ENCODE measurements at places on chromosomes 12 and 14.

GRCh38 chr14:66401449-66402095, 84.6 kb upstream of the CCDC196 start:
- DNase-seq: no peak

GRCh38 chr12:95804291-95804690, 13.7 kb upstream of the NTN4 start:
- no peak for DNase-seq

DNA sequence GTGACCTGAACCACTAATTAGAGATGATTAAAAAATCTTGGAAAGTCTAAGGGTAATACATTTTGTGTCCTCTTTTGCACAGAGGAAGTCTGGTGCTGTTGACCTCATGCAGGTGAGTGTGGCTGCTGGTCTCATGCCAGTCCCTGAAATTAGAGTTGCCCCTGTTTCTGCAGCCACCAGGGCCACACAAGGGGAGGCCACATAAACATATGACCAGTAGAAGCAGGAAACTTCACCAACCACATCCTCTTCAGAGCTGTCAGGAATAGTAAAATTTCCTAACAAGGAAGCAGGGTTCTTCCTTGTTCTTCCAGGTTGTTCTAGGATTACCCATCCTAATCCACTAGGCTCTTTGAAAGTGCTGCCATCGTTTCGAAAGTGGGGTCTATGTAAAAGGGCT, 28.3 kb downstream of the PSMA6 start:
- DNase-seq: no peak

DNA sequence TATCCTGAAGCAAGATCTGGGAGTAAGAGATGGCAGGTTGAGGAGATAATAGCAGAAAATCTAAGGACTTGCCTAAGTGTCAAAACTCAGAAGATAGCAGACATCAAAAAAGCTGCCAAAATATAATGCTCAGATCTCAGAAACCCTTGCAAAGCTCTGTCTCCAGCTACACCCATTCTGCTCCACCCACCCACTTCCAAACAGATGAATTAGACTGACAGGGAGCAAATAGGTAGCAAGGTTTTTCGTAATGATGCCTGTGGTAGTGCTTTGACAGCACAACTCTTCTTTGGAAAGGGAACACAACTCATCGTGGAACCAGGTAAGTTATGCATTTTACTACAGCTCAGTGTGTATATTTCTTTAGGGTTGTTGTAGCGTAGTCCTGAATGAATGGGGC, 132.6 kb downstream of the DAD1 start:
- DNase-seq: no peak

- DNase-seq: no peak
Measured at GRCh38 chr12:18782827-18783226, 44.9 kb downstream of the CAPZA3 start.

GRCh38 chr12:98417266-98417665, 98.1 kb upstream of the TMPO start:
- DNase-seq: no peak

DNA sequence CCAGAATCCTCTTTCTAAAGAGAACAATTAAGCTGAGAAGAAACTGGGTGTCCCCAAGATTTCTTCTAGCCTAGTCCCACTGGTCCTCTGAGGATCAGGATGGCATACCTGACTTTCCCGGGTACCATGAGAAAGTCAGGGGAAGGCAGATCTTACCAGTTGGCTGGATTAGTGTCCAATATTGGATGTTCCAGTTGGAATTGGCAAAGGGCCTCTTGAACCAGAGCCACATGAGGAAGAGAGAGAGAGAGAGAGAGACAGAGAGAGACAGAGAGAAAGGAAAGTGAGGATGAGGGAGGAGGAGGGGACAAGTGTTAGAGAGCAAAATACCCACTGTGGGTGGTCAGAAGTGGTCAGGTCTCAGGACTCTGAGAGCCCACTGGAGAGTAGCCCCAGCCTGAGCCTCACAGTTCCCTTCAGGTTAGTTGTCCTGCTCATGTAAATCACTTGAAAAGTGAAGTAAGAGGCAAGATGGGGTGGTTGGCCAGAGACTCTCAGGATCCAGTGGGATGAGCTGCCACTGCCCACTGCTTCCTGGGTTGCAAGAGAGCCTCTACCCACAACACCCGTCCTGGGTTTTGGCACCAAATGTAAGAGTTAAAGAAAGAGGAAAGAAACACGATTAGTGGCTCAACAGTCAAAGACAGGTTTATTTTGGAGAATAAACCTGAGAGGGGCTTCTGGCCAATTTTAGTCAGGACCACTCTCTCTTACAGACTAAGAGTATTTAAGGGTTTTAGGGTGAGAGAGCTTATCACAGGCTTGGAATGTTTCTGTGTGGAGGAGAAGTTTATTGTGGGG, 28.4 kb upstream of the A2M start:
- DNase-seq: no peak

DNA sequence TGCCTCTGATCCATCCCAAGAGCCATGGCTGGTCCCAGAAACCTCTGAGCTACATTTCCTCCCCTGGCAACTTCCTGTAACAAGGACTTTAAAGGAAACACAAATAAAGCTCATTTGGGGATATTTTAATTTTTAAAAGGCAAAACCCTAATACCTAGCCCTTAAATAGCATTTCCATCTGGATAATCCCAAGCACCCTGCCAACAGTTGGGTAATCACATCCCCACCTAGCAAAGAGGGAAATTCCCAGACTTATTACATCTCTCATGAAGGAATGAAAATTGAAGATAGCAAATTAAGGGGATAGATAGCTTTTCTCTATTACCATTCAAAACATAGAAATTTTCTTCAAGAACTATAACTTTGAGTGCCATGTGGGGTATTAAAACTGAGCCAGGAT, 213.7 kb upstream of the BMP4 start:
- DNase-seq: no peak

- peak; percentile 71 for DNase-seq
Measured at GRCh38 chr14:51651388-51652167, at the start of gene FRMD6. Gene FRMD6, plus strand, starts transcription at chr14:51651910. Its CDS starts 37,927 bp downstream, at chr14:51689837.

DNA sequence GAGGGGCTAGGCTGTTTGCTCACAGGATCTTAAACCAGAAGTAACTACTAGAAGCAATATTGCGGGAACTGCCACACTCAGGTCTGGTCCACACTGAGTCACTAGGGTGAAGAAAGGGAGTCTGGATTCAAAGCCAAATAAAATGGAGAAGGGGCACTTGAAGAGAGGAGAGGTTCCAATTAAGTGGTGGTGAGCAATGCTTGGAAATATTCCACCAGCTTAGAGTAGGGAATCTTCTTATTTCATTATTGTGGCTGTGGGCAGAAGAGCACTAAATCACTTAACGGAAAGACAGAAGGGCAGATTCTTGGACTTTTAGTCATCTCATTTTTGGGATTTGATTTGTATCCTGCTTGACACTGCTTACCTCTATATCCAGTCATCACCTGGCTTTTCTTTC, 48.6 kb upstream of the PPP1R12A start:
- DNase-seq: no peak

- DNase-seq: no peak
Measured at GRCh38 chr12:114407842-114408411, 2.0 kb upstream of the TBX5 start.

DNA sequence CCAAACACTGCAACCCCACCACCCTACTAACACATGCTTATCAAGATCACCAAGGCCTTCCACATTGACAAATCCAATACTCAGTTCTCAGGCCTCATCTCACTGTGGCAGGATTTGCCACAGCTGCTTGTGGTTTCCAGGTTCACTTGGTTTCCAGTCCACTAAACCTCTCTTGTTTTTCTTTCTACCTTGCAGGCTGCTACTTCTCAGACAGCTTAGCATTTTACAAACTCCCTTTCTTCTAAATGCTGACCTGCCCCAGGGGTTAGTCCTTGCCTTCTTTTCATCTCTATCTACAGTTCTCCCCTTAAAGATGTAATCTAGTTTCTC, 84.1 kb downstream of the BCAT1 start:
- DNase-seq: no peak

DNA sequence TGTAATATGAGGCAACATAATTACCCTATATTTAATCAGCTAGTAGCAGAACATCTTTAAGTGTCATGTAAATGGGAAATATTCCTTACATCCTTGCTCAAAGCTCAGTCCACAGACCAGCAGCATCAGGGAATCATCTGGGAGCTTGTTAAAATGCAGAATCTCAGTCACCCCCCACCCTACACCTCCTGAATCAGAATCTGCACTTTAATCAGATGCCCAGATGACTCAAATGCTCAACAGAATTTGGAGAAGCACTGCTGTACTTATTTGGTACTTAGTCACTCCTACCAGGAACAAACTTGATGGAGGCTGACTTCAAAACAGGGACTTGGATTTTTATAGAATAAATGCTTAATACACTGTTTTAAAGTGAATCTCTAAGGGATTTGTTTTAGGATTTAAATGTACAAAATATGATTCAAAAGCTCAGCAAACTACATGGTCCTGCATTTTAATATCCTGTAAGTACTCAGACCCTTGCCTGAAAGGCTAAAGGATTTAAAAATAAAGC, 96.5 kb downstream of the ARMH4 start:
- no peak for DNase-seq

DNA sequence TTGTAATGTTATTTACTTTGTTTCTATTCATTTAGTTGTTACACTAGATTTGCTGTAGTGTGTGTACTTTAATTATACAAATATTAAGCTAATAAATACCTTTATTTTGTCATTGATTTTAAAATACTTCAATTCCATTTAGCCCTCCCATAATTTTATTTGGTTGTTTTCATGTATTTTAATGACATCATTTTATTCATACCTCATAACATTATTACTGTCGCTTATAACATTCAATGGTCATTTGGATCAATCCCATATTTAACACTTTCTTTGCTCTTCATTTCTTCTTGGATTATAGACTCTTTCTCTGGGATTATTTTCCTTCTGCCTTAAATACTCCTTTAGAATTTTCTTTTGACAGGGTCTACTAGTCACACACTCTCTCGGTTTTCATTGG, 86.6 kb upstream of the CAND1 start:
- DNase-seq: no peak

- no peak for DNase-seq
Measured at GRCh38 chr14:76261371-76261811, 109.7 kb downstream of the GPATCH2L start.

GRCh38 chr12:132356691-132357622, 27.6 kb upstream of the GALNT9 start:
- DNase-seq: no peak

DNA sequence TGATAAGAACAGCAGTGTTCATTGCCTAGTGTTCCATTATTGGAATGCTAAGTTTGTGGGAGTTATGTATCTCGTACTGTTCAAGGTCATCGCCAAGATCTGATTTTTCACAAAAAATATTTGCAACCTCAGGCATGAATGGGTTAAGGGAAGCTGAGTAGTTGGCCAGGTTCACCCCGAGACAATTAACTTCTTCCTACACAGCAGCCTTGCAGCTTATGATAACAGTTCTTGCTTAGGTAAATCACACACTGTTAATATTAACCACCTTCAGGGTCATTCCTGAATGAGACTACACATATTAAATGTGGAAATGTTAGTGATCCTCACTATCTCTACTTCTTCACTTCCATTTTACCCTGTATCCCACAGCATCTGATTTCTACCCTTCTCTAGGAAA, 18.0 kb downstream of the FKBP11 start:
- no peak for DNase-seq

GRCh38 chr12:90729736-90730135, 225.2 kb downstream of the CCER1 start:
- DNase-seq: no peak

DNA sequence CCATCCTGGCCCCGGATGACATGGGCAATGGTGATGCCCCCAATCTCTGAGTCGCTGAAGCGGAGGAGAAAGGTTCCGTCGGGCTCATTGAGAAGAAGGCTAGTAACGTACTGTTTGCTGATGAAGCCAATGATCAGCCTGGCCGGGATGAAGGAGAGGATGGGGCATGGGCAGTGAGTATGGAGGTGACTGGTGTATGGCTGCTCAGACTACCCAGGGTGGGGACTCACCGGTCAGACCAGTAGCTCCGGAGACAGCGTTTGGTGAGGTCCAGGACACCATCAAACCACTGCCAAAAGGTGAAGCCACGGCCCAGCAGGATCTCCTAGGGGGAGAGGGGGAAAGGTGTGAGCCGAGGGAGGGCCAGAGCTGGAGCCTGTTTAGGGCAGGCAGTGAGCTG, 10.9 kb downstream of the NAB2 start:
- DNase-seq: no peak

DNA sequence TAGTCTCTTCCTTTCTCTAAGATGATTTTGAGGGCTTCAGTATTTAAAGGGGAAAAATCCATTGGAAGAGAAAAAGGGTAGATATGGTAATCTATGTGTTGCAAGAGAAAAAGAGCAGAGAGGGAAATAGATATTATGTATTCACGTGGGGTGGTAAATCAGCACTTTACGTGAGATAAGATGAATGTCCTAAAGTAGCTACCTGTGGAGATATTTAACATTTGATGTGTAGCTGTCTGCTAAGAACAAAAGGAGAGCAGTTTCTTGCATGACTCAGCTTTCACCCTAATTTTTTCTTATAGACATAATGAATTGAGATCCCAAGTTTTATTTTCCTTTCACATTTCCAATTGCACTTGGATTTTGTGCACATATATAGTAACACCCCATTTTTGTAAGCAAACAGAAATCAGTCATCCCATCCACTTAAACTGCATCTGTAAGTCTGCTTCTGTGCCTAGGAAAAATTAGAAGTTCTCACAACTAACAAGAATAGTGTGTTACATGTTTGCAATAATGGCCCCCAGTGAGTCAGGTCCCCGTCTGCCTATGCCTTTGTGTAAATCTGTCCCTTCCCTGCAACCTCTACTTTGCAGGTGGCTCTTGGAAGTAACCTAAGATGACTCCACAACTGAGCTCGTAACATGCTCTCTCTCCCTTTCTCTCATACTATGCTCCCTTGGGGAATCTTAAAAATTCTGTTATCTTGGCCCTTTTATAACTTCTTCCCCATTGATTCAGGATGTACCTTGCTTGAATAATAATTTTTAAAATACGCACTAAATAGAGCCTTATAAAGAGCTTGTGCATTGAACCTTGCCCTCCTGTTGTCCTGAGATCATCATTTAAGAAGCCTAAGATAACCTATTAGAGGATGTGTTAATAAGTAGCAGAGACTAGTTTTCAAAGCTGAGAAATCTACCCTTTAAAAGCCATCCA, 3.7 kb downstream of the TMTC3 start:
- no peak for DNase-seq

- DNase-seq: no peak
Measured at GRCh38 chr14:77103951-77104350, 5.9 kb downstream of the CIPC start.

DNA sequence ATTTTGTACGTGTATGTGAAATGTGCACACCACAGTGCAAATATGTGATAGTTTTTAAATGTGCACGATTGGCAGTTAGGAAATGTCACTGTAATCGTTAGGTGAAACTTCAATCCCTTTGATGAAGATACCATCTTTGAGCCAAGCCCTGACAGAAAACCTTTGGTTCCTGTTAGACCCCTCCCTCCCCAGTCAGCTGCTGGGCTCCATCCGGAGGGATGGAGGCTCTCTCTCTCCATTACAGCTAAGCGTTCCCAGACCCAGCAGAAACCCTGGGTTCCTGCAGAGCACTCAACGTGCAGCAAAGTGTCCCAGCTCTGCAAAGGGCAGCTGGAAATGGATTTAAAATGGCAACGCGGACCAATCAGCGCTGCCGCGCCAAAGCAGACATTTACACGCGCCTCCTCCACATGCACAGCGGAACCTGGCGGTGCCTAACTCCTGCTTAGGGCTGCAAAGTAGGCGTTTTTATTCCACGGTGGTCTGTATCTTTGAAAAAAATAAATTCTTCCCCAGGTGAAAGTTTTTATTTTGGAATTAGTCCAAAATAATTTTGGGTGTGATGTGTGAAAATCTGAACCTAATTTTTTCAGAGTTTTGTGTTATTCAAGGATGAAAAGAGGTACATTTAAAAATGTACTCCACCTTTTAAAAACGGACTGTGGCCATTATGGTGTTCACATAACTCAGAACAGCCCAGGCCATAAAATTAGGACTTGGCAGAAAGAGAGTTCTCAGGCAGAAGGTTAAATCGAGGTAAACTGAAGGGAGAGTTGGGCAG, 1.4 kb upstream of the HMGA2 start:
- DNase-seq: no peak

Measured in stimulated activated CD8-positive, alpha-beta memory T cell treated with anti-CD3 and anti-CD28 coated beads, Interleukin-4, amount 100 ng/mL, for 24 hours (primary cell).